ENCODE measurements at places on chromosomes 3 and 15. TPM values are rescaled to one million over a fixed set of nuclear protein-coding genes. Genes with fewer than 3 reads are reported as not detected.

DNA sequence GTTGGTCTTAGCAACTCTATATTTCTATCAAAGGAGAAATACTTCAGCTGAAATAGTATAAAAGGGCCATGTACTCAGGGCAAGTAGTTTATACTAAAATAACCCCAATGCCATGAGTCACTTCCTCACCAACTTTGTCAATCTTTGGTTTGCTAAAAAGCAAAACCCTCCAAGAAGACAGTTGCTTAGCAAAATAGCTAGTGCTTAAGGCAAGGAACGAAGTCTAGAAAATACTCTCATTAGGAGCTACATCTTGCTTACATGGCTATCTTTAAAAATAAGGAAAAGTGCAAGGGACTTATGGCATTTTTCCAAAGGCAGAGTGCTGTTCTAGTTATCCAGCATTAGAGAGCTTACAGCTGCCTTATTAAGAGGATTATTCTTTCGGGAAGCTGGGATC lies 28.4 kb downstream of the P3H2 start:
- DNase-seq: no peak

SLC25A36 gene
- 97.1 TPM for total RNA-seq

DNA sequence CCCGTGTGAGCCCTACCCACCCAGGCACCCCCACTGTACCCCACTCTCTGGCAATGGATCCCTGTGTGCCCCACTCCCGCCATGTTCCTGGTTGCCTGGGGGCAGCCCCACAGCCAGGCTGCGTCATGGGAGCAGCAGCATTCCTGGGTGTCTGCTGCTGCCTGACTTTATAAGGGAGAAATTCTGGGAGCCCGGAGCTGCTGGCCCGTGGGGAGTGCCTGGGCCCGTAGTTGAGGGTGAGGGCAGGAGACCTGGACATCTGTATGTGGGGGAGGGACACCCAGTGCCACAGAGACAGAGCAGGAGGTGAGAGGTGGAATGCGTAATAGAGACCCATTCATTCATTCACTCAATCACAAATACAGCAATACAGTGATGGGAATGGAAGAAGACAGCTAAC lies 15.1 kb downstream of the CSPG4 start:
- no peak for DNase-seq

IMPG2 gene
- total RNA-seq: 1.5 TPM

GRCh38 chr3:149813367-149814281 lies 609 bp downstream of the RNF13 start:
- peak; percentile 26 for DNase-seq

GRCh38 chr15:63968700-63969099 lies 77.6 kb downstream of the DAPK2 start:
- no peak for DNase-seq

DNA sequence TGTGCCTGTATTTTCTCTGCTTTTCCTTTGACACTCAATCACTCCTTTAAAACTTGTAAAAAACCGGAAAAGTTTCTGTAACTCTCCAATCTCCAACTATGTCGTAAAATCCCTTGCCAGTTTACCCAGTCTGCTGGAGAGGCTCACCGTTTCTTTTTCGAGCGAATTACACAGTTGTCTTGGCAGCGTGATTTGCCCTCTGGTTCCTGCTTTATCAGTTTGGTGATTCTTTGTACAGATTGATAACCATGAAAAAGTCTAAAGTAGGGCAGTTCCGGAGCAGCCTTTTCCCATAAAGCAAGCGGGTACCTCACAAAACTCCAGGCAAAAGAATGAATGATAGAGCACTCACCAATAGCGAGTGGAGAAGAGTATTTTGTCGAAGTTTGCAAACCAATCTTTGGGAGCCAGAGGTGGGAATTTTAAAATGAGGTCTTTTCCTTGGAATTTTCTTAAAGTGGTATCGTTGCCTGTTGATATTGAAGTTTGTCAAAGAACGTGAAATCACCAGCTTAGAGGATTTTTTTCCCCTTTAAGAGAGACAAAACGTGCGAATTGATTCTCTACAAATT lies at the start of gene TTC23:
TSS of gene TTC23 (minus strand) at position 312 of the 572 bp plus-strand sequence. CDS start 20,869 bp downstream, outside the sequence.
- DNase-seq: peak; percentile 77
